Bronchus fibroblast of lung (primary cell): ENCODE measurements at places on chromosomes 3 and 15. TPM values are rescaled to one million over a fixed set of nuclear protein-coding genes. Genes with fewer than 3 reads are reported as not detected.

The TIMP4 gene
- 10.9 and 11.3 TPM in 2 replicates for total RNA-seq

The LEKR1 gene
- 0.17 and 0.45 TPM in 2 replicates for total RNA-seq

The SCN11A gene
- total RNA-seq: not detected in 2 replicates

The ZDHHC3 gene
- 48.6 and 53.2 TPM in 2 replicates for total RNA-seq

The SPESP1 gene
- 3.7 and 4.2 TPM in 2 replicates for total RNA-seq

The ATP8B4 gene
- total RNA-seq: 0.30 and 0.34 TPM in 2 replicates

The KNG1 gene
- total RNA-seq: not detected in 2 replicates

The RNU5B-1 gene
- total RNA-seq: not detected in 2 replicates

The IQSEC1 gene
- total RNA-seq: 7.6 and 8.2 TPM in 2 replicates

The SIN3A gene
- 30.0 and 36.1 TPM in 2 replicates for total RNA-seq

The LRRK1 gene
- 2.8 and 5.4 TPM in 2 replicates for total RNA-seq

The RPL4 gene
- 6,359 and 6,740 TPM in 2 replicates for total RNA-seq

The PPCDC gene
- 21.7 and 26.1 TPM in 2 replicates for total RNA-seq

The GSK3B gene
- total RNA-seq: 22.6 and 23.0 TPM in 2 replicates

The PP2D1 gene
- total RNA-seq: not detected in 2 replicates

The EDC3 gene
- total RNA-seq: 9.4 and 11.9 TPM in 2 replicates

The SLC2A2 gene
- total RNA-seq: not detected in 2 replicates

The FMN1 gene
- 4.6 and 6.7 TPM in 2 replicates for total RNA-seq

The CHRNA3 gene
- not detected in 2 replicates for total RNA-seq

The RSL24D1 gene
- 72.4 and 92.6 TPM in 2 replicates for total RNA-seq

The PPM1L gene
- 0.45 and 1.2 TPM in 2 replicates for total RNA-seq

The GUCA1C gene
- not detected in 2 replicates for total RNA-seq

The SPRED1 gene
- total RNA-seq: 12.2 and 14.0 TPM in 2 replicates

The PARP14 gene
- total RNA-seq: 12.4 and 12.6 TPM in 2 replicates

The PLA2G4D gene
- total RNA-seq: not detected in 2 replicates

The CLDND1 gene
- total RNA-seq: 80.7 and 85.2 TPM in 2 replicates

The CYP8B1 gene
- not detected in 2 replicates for total RNA-seq

The GOLGA8J gene
- not detected in 2 replicates for total RNA-seq

The AADACL2 gene
- total RNA-seq: not detected in 2 replicates

The ITGA11 gene
- total RNA-seq: 0.59 and 1.0 TPM in 2 replicates

The LSMEM2 gene
- total RNA-seq: not detected in 2 replicates

The TRAT1 gene
- total RNA-seq: not detected in 2 replicates

The RCCD1 gene
- total RNA-seq: 25.2 and 29.6 TPM in 2 replicates

The CHRD gene
- total RNA-seq: 0.17 and 0.30 TPM in 2 replicates

The PLIN1 gene
- 0.15 TPM in 1 of 2 replicates, not detected in the other for total RNA-seq

The EIF2B5 gene
- 24.4 and 28.9 TPM in 2 replicates for total RNA-seq

The PLSCR5 gene
- total RNA-seq: not detected in 2 replicates

The BSN gene
- 0.15 and 0.17 TPM in 2 replicates for total RNA-seq

The ITIH1 gene
- not detected in 2 replicates for total RNA-seq

The MCTP2 gene
- total RNA-seq: 1.8 TPM in 2 replicates
